Chondrocyte (in vitro differentiated cells): ENCODE measurements at places on chromosomes 13 and 19. TPM values are rescaled to one million over a fixed set of nuclear protein-coding genes. Genes with fewer than 3 reads are reported as not detected.
A peak's percentile ranks its signal among the peaks of the same experiment; 100 is the strongest.

GRCh38 chr19:39397360-39398296 is 6.5 kb downstream of the MED29 start:
- peaks cover 6% of the 10 kb centered on the region for H3K36me3 ChIP-seq
- no peaks in the 10 kb centered on the region for H3K27me3 ChIP-seq
- peak overlapping the region; percentile 86 for H3K27ac ChIP-seq
- H3K4me1 ChIP-seq, result peaks cover 35% of the 10 kb centered on the region
- DNase-seq, result no peak
- H3K4me3 ChIP-seq, result no peak overlapping the region

GRCh38 chr13:26465954-26466353 is 91.5 kb upstream of the WASF3 start:
- DNase-seq, result no peak
- no peak overlapping the region for H3K4me3 ChIP-seq
- H3K27ac ChIP-seq, result no peak overlapping the region
- H3K27me3 ChIP-seq, result peaks cover 7% of the 10 kb centered on the region

DNA sequence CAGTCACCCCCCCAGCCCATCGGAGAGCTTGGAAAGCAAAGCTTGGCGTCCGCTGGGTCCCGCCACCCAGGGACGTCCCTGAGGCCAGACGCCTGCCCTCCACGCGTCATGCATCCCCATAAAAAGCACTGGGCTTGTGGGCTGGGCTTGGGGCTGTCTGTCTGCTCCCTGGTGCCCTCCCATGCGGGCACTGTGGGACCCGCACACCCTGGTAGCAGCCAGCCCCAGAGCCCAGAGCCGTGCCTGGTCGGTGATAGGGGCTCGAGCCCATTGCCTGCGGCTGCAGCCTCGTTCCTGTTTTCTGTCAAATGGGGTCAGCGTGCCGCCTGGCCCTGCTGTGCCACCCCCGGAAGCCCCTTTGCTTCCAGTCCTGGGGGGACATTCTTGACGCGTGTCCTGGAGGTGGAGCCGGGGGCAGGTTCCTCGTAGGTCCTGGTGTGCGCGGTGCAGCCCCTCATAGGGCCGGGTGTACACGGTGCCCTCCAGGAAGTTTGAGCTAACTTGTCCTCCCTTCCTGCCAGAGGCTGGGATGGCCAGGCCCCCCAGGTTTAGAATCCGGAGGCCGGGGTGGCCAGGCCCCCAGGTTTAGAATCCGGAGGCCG is 4.3 kb upstream of the GZMM start:
- H3K36me3 ChIP-seq, result peaks cover 11% of the 10 kb centered on the region
- H3K27ac ChIP-seq, result no peak overlapping the region
- H3K4me3 ChIP-seq, result no peak overlapping the region
- H3K27me3 ChIP-seq, result no peaks in the 10 kb centered on the region
- peaks cover 4% of the 10 kb centered on the region for H3K4me1 ChIP-seq

Gene LRRC63
- total RNA-seq, result 0.15 TPM in 1 of 3 replicates, not detected in the others

DNA sequence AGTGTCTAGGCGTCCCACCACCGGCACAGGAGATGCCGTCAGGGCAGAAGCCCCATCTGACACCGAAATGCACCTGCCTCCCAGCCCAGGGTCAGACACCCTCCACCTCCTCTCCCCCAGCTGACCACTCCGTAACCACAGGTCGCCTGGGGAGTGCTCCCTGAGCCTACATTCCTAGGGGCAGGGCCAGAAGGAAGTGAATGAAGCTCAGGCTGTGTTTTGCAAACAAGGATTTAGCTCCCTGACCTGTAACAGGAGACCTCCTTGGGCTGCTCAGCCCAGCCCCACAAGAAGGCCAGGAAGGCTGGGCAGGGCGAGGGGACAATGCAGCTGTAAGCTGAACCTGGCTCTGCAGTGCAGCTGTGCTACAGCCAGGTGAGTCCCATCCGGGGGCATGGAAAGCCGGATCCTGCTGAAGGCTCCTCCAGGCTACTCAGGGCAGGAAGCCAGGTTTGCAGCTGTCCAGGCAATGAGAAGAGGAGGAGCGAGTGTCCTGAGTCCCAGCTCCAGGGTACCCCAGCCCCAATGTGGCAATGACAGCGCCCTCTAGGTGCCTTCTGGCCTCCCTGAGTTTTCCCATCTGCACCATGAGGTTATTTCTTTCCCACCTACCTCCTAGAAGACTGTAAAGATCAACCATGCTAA is 42.1 kb downstream of the RHPN2 start:
- no peaks in the 10 kb centered on the region for H3K27me3 ChIP-seq
- H3K4me3 ChIP-seq, result no peak overlapping the region
- no peaks in the 10 kb centered on the region for H3K4me1 ChIP-seq
- no peak for DNase-seq
- H3K36me3 ChIP-seq, result peaks cover 5% of the 10 kb centered on the region

GRCh38 chr13:108915095-108915633 is 285.8 kb downstream of the MYO16 start:
- H3K27ac ChIP-seq, result peak overlapping the region; percentile 99
- no peak for DNase-seq
- H3K4me1 ChIP-seq, result peaks cover 52% of the 10 kb centered on the region
- H3K36me3 ChIP-seq, result no peaks in the 10 kb centered on the region
- peak overlapping the region; percentile 54 for H3K4me3 ChIP-seq

Gene MYH14
- total RNA-seq, result 0.68 to 10.2 TPM (median 8.6 TPM) in 3 replicates

DNA sequence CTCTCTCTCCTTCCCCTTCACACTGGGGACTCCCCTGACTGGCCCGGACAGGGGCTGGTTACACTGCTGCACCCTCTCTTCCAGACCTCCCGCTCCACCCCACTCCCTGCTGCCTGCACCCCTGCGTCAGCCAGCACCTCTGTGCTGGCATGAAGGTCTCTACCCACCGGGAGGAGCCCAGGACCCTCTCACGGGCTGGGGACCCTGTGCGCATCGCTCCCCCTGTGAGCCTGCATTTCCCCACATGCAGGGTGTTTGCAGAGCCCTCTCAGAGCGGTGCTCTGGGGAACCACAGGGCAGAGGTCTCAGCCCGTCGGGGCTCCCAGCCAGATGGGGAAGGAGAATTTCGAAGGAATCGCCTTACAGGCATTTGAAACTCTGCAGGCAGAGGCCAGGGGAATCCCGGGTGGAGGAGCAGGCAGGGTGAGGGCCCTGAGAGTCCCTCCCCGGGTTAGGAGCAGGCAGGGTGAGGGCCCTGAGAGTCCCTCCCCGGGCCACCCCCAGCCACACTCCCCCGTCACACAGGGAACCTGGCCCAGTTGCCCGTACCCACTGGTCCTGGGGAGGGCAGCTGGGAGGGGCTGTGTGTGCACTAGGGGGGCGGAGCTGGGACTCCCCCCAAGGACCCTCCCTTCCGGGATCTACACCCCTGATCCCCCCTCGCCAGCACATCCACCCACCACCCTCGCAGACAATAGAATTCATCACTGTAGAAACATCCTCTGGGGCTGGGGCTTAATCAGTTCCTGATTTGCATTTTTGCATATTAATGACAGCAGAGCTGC is 16.3 kb upstream of the TCF3 start:
- no peak overlapping the region for H3K27ac ChIP-seq
- H3K36me3 ChIP-seq, result no peaks in the 10 kb centered on the region
- DNase-seq, result no peak
- H3K4me1 ChIP-seq, result peaks cover 9% of the 10 kb centered on the region
- no peak overlapping the region for H3K4me3 ChIP-seq
- peaks cover 39% of the 10 kb centered on the region for H3K27me3 ChIP-seq

Gene SIGLEC12
- not detected in 3 replicates for total RNA-seq

DNA sequence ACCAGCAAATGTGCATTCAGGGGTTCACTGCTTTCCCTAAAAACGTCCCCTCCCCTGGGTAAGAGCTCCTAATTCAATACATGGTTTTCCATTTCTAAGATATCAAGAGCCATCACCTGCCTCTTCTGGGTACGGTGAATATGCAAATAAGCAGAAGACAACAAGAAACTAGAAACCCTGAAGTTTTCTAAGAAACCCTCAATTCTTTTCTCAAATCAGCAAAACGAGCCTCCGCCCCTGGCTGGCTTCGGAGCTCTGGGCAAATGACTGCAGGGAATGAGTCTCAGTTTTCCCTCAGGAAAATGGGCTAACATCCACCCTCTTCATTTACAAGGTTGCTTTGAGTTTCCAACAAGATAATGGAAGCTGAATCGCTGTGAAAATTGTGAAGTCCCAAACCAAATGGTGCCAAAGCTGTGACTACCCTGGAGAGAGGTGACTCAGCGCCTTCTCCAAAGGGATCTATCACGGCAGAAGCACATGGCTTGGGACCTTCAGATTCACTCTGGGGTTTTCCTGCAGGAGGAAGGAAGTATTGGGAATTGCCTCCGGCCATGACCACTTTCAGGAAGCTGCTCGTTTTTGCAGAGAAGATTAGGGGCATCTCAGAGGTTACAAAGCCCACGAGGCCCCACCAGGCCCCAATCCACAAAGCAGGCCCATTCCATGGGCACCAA is 26.6 kb downstream of the KLF2 start:
- H3K4me1 ChIP-seq, result peaks cover 6% of the 10 kb centered on the region
- H3K27ac ChIP-seq, result no peak overlapping the region
- H3K4me3 ChIP-seq, result no peak overlapping the region

Gene RDH8
- total RNA-seq, result not detected in 3 replicates

Gene C19orf67
- total RNA-seq, result not detected in 3 replicates

- H3K27ac ChIP-seq, result peak overlapping the region; percentile 53
- no peak overlapping the region for H3K4me3 ChIP-seq
- H3K27me3 ChIP-seq, result no peaks in the 10 kb centered on the region
- peaks cover 88% of the 10 kb centered on the region for H3K4me1 ChIP-seq
- DNase-seq, result no peak
- H3K36me3 ChIP-seq, result peaks cover 24% of the 10 kb centered on the region
Measured at GRCh38 chr13:110271313-110271712, 35.6 kb downstream of the COL4A1 start.

Gene KIR3DL2
- not detected in 3 replicates for total RNA-seq

- no peak overlapping the region for H3K4me3 ChIP-seq
- no peaks in the 10 kb centered on the region for H3K36me3 ChIP-seq
- H3K27ac ChIP-seq, result no peak overlapping the region
- H3K27me3 ChIP-seq, result peaks cover 2% of the 10 kb centered on the region
Measured at GRCh38 chr13:81304121-81304659, 963.3 kb upstream of the SPRY2 start.

- H3K27ac ChIP-seq, result no peak overlapping the region
- peaks cover 19% of the 10 kb centered on the region for H3K4me1 ChIP-seq
- peaks cover 4% of the 10 kb centered on the region for H3K27me3 ChIP-seq
- no peak overlapping the region for H3K4me3 ChIP-seq
Measured at GRCh38 chr13:42836930-42837690, 55.7 kb downstream of the FAM216B start.

GRCh38 chr13:29709407-29710069 is 114.0 kb upstream of the SLC7A1 start:
- H3K27me3 ChIP-seq, result no peaks in the 10 kb centered on the region
- no peak overlapping the region for H3K4me3 ChIP-seq
- peaks cover 1% of the 10 kb centered on the region for H3K36me3 ChIP-seq
- H3K27ac ChIP-seq, result no peak overlapping the region
- no peak for DNase-seq

Gene ZNF610
- 3.5 to 6.2 TPM (median 4.5 TPM) in 3 replicates for total RNA-seq

Gene IL11
- total RNA-seq, result 2.8 to 3.7 TPM (median 3.1 TPM) in 3 replicates

Gene C13orf42
- not detected in 3 replicates for total RNA-seq

- DNase-seq, result no peak
- H3K4me1 ChIP-seq, result peaks cover 13% of the 10 kb centered on the region
- peak within 1 kb of the TSS; percentile 41 for H3K4me3 ChIP-seq
- H3K27ac ChIP-seq, result no peak within 1 kb of the TSS
- peaks cover 29% of the 10 kb centered on the region for H3K27me3 ChIP-seq
Measured at GRCh38 chr19:53881482-53882390, at the start of gene PRKCG. TSS of gene PRKCG (plus strand) at chr19:53882197. CDS start at chr19:53882495, 298 bp downstream.

Gene MBD3L3
- not detected in 3 replicates for total RNA-seq

DNA sequence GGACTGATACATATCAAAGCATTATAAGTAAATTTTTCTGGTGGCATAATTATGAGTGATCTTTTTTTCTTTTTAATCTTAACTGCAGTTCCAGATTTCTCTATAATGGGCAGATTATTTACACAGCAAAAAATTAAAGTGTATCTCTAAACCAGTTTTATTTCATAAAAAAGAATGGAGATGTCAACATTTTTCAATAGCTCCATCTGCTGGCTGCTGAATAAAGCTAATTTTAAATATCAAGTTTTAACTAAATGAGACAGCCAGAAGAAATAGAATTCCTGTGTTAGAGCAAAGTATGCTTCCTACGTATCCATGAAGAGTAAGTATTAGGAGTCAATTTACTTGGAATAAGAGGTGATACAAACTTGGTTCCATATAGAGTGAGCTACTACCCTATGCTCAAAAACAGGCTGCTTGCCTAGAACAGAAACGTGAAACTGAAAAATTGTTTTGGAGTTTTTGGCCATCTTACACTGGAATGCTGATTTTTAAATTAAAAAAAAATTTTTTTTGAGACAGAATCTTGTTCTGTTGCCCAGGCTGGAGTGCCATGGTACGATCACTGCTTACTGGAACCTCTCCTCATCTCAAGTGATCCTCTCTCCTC is 5.0 kb upstream of the PDS5B start:
- no peak for DNase-seq
- H3K4me1 ChIP-seq, result peaks cover 11% of the 10 kb centered on the region

DNA sequence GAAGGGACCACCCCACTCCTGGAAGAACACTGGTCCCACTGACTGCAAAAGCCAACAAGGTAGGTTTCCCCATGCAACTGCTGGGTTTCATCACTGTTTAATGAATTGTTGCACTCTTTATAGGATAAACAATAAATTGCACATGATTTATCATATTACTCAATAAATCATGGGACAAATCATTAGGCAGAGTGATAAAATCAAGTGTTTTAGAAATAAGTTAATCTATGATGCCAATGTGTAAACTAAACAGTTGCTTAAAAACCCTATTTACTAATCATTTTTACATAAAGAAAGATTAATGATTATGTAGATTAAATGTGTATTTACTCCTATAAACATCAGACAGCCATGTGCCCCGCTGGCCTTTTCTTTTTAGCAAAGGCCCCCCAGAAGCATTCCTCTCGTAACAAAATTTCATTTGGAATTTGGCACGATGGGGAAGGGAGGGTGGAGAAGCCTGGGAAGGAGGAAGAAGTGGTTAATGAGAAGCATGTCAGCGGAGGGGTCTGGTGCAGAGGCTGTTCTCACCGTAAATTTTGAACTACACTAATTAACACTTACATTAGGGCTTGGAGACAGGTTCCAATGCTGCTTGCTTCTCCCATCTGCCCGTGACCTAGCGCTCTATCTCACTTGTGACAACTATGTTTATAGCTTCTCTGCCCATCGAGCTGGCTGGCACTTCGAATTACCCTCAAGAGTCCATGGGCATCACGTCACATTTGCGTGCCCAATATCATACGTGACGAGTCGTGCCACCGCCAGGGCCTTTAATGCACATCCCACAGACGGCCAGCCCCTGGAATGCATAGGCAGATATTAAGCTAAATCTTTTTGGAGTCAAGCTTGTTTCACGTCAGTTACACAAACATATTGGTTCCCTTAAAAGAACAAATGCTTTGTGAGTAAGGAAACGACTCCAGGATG is 357.7 kb upstream of the TSHZ3 start:
- no peak overlapping the region for H3K27ac ChIP-seq
- H3K36me3 ChIP-seq, result no peaks in the 10 kb centered on the region
- no peak overlapping the region for H3K4me3 ChIP-seq
- no peak for DNase-seq
- no peaks in the 10 kb centered on the region for H3K27me3 ChIP-seq
- no peaks in the 10 kb centered on the region for H3K4me1 ChIP-seq

Gene SOX1
- not detected in 3 replicates for total RNA-seq

GRCh38 chr13:21895779-21896178 is 224.9 kb downstream of the FGF9 start:
- no peak overlapping the region for H3K4me3 ChIP-seq
- DNase-seq, result no peak
- no peaks in the 10 kb centered on the region for H3K27me3 ChIP-seq
- no peaks in the 10 kb centered on the region for H3K36me3 ChIP-seq
- H3K4me1 ChIP-seq, result peaks cover 30% of the 10 kb centered on the region
